Nephron progenitor cell (in vitro differentiated cells): ENCODE measurements at places on chromosomes 1 and 21.

DNA sequence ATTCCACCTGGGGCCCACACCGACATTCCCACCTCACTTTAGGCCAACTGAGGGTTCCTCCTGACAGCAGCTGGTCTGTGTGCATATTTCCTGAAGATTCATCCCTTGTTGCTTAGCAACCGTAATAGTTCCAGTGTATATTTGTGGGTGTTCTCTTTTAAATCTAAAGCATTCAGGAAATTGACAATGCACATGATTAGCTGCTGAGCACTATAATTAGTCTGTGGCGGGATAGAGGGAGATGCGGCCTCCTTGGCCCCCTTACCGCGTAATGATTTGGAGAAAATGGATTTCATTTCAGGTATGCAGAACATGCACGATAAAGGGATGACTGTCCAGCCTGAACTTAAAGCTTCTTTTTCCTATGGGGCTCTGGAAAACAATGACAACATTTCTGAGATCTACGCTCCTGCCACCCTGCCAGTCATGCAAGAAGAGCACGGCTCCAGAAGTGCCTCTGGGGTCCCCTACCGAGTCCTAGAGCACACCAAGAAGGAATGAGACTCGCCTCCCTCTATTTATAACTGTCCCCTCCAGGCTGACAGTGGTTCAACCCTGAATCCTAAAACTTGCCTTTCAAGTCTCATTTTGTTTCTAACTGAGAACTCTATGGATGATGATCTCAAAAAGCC is 33.8 kb upstream of the RCAN3 start:
- DNase-seq, result no peak

DNA sequence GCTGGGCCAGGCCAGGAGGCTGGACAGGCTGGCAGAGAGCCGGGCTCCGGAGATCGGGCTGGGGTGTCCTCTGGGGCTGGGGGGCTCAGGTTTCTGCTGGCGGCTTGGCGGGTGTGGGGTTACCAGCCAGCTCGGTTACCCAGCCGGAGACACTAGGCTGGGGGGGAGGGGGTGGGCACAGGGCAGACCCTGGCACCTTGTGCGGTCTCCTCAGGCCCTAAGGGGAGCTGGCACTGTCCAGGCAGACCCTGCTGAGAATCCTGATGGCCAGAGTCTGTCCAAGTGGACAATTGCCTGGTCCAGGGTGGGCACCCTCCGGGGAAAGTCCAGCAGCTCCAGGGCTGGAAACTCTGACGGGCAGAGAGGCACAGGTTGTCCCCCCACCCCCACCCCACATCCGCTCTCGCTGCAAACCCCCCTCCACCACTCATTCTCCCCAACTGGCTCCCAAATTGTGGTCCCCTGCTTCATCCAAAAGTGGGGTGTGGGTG is 6.7 kb downstream of the ZBTB7B start:
- no peak for DNase-seq

- peak; percentile 10 for DNase-seq
These were observed 24.4 kb upstream of the AGBL4 start for GRCh38 chr1:50047916-50048694.

GRCh38 chr1:155192346-155193274 is 15.1 kb downstream of the THBS3 start:
- no peak for DNase-seq

- no peak for DNase-seq
These were observed 12.4 kb downstream of the PSEN2 start for GRCh38 chr1:226882631-226883409.

- DNase-seq, result no peak
These were observed 5.0 kb downstream of the KPNA6 start for GRCh38 chr1:32112806-32113375.

GRCh38 chr1:199784138-199784895 is 243.2 kb upstream of the NR5A2 start:
- DNase-seq, result no peak

- DNase-seq, result no peak
These were observed 75.9 kb downstream of the IVNS1ABP start for GRCh38 chr1:185241127-185241526.

DNA sequence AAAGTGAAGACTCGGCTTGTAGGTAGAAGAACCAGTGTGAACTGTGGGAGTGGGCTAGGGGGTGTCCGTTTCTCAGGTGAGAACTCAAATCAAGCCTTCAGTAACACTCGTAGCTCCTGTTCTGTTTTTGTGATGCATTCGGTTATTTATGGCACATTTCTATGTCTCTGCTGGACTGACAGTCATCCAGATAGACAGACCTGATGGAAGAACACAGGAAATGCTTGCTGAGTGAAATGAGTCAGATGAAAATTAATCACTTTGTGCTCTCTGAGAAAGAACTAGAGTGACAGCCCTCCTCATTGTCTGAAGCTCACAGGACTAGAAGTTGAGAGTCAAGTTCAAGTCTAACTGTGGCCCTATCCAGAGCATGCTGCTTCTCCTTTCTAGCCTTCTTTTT is 360.1 kb upstream of the PLXNA2 start:
- DNase-seq, result no peak

- DNase-seq, result peak; percentile 6
These were observed 526 bp upstream of the SLC25A24 start for GRCh38 chr1:108200687-108201051.

- no peak for DNase-seq
These were observed 69.5 kb upstream of the NFASC start for GRCh38 chr1:204801211-204801610.
